ENCODE measurements at places on chromosomes 12 and 14. TPM values are rescaled to one million over a fixed set of nuclear protein-coding genes. Genes with fewer than 3 reads are reported as not detected.

- no peak for DNase-seq
Observed at GRCh38 chr12:68636268-68636667, 25.6 kb downstream of the RAP1B start.

- DNase-seq, result no peak
Observed at GRCh38 chr12:78457938-78458337, 406.6 kb upstream of the SYT1 start.

- DNase-seq, result peak; percentile 87
Observed at GRCh38 chr12:2958432-2959191, 585 bp upstream of the TEAD4 start.

GRCh38 chr12:131124487-131125280 is 171.0 kb downstream of the ADGRD1 start:
- DNase-seq, result no peak

DNA sequence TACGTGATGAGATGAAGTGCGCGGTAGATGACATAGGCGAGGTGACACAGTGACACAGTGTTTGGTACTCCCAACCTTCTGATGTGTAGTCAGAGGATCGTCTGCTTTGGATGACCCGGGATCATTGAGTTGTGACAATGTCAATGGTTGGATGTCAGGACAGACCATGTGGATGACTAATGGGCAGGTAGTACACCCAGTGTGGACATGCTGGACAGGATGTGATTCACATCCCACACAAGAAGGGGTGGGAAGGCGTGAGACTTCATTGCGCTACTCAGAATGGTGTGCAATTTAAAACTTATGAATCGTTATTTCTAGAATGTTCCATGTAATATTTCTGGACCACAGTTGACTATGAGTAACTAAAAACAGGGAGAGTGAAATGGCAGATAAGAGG is 23.8 kb downstream of the MAP3K9 start:
- no peak for DNase-seq

DNA sequence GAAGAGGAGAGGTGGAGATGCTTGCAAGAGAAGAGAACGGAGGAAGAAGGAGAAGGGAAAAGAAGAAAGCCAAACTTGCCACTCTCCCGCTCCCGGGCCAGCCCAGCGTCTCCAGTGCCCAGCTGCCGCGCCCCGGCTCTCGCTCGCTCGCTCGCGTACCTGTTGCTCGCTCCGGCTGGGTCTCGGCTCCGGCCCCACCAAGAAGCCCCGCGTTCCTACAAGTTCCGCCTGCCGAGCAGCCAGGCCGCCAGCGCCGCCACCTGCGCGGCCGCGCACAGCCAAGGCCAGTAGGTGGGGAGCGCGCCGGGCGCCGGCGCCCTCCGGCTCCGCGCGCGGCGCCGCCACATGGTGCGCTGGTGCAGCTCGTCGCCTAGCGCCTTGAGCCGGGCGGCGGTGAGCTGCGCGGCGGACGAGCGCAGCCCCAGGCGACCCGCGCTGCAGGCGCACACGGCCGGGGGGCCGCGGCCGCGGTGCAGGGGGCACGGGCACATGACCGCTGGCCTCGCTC is 370 bp downstream of the HRK start:
- peak; percentile 61 for DNase-seq

- DNase-seq, result no peak
Observed at GRCh38 chr12:48972213-48972951, 847 bp upstream of the WNT10B start.

DNA sequence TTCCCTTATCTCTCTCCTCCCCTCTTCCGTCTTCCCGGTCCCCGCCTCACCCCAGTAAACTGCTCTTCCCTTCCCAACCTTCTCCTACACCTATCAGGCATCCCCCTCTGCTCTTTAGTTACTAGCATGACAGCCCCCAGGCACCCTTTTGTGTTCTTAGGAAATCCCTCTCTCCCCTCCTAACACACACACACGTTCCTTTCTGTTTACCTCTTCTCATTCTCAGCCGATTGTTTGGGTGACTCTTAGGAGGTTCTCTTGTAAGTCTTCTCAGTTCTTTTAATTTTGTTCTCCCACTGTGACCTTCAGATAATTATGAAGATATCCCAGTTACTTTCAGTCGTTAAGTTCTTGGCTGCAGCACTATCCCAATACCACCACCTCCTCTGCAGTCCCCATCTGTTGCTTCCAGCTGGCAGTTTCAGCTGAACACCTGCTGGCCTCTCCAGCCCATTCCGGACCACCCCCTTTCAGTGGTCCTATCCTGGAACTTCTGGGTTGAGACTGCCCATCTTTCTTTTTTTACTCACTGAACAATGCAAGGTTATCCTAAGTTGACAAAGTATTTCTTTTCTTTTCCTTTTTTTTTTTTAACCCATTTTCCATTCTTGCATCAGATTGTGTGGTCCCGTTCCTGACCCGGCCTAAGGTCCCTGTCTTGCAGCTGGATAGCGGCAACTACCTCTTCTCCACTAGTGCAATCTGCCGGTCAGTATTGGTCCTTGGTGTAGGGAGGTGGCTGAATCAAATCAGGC is 711 bp downstream of the MARS1 start:
- no peak for DNase-seq

GRCh38 chr14:22289570-22289969 is 299.5 kb downstream of the DAD1 start:
- no peak for DNase-seq

GRCh38 chr12:51362747-51363342 is 16.4 kb upstream of the CELA1 start:
- no peak for DNase-seq

DNA sequence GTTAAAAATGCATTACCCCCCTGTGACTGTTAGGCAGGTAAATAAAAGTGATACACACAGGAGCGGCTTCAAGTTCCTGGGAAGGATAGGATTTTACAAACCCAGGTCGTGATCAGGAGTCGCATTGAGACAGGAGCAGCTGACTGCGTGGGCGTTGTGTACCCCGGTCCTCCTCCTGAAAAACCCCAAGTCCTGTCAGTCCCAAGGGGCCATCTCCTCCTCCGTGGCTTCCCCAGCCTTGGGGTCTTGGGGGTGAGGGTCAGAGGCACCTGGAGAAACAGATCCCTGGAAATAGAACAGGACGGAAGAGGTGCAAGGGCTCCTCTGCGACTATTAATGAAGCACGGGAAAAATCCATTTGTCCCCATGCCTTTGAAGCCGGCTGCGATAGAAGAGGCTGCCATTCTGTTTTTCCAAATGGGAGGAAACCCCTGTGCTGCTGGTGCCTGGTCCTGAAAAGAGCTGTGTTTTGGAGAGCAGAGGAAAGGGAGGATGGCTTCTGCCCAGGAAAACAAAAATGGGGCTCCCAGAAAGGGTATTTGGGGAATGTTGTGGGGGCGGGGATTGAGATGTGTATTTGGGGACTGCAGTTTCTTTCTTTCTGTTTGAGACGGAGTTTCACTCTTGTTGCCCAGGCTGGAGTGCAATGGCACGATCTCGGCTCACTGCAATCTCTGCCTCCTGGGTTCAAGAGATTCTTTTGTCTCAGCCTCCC is 143.1 kb downstream of the ZNF664 start:
- no peak for DNase-seq

DNA sequence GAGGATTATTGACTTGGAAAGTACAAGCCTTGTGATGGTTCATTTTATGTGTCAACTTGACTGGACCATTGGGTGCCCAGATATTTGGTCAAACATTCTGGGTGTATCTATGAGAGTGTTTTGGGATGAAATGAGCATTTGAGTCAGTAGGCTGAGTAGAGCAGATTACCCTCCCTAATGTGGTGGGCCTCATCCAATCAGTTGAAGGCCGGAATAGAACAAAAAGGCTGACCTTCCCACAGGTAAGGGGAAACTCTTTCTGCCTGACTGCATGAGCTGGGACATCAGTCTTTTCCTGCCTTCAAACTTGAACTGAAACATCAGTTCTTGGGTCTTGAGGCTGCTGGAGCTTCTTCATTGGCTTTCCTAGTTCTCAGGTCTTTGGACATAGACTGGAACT is 98.1 kb downstream of the ANO2 start:
- DNase-seq, result no peak

The GTF2A1 gene
- 35.9 TPM for total RNA-seq

The PTPRR gene
- total RNA-seq, result 39.1 TPM

The TAS2R42 gene
- not detected for total RNA-seq

The NPFF gene
- not detected for total RNA-seq

The KRT73 gene
- total RNA-seq, result not detected

The PTPRQ gene
- not detected for total RNA-seq

The MYF6 gene
- total RNA-seq, result not detected

The TIGAR gene
- 17.3 TPM for total RNA-seq

The GLT8D2 gene
- total RNA-seq, result not detected
